ENCODE measurements at places on chromosomes 4 and X.
A peak's percentile ranks its signal among the peaks of the same experiment; 100 is the strongest.

- DNase-seq, result no peak
Observed at GRCh38 chr4:137663251-137664045, 131.2 kb upstream of the PCDH18 start.

GRCh38 chr4:25106363-25107151 lies 53.7 kb downstream of the SEPSECS start:
- no peak for DNase-seq

GRCh38 chr4:24488399-24489164 lies 95.8 kb downstream of the DHX15 start:
- no peak for DNase-seq

DNA sequence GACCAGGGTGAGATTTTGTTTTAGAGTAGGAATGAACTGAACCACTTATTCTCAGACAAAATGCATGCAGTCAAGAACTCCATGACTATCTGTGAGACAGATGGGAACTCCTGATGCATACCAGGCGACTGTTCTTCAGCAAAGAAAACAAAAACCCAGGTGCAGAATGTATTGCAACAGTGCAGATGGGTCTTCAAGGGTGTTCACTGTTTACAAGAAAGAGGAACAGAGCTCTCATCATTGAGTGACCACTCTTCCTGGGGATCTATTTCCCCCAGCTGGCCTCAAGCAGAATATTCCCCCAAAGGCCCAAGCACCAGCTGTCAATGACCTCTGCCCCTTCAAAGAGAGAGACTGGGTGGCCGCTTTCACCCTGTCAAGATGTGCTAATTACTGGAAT lies 39.7 kb upstream of the BMP3 start:
- DNase-seq, result no peak

GRCh38 chrX:43559644-43560043 lies 96.5 kb upstream of the MAOA start:
- DNase-seq, result peak; percentile 18

GRCh38 chrX:23365541-23365940 lies 30.9 kb downstream of the PTCHD1 start:
- peak; percentile 14 for DNase-seq

GRCh38 chrX:9498236-9498635 lies 33.4 kb downstream of the TBL1X start:
- DNase-seq, result no peak

- peak; percentile 26 for DNase-seq
Observed at GRCh38 chrX:118974088-118974907, at the start of gene LONRF3. TSS of gene LONRF3 (plus strand) at chrX:118974618. CDS start at chrX:118974781, 163 bp downstream.

DNA sequence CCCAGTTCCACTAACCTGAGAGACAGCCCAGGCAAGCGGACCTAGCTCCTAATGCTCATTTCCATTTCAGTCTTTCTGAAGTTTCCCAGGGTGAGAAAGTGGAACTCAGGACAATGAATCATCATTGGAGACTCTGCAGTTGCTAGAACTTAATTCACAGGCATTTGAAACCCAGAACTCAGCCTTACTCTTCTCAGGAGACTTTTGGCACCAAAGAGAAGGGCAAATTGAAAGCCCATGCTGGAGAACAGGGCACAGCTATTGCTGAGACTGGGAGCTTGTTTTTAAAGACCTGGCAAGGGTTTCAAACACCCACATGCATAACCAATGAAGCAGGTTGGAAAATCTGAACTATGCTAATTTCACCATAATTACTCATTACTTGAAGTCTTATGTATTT lies 36.0 kb downstream of the BST1 start:
- no peak for DNase-seq

DNA sequence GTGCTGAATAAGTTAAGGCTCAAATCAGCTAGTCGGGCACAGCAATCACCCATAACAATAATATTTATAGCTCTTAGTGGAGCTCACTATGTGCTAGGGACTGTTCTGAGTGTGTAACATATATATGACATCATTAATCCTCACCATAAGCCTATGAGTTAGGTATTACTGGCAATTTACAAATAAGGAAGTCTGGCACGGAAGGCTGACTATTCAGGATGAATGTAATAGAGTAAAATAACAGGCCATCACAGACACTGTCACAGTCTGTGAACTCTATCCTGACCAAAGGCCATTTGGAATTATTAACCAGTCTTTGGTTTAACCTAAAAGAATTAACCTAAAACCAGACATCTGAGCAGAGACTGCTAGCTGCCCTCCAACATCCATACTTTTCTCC lies 119.3 kb downstream of the C4orf51 start:
- DNase-seq, result no peak

DNA sequence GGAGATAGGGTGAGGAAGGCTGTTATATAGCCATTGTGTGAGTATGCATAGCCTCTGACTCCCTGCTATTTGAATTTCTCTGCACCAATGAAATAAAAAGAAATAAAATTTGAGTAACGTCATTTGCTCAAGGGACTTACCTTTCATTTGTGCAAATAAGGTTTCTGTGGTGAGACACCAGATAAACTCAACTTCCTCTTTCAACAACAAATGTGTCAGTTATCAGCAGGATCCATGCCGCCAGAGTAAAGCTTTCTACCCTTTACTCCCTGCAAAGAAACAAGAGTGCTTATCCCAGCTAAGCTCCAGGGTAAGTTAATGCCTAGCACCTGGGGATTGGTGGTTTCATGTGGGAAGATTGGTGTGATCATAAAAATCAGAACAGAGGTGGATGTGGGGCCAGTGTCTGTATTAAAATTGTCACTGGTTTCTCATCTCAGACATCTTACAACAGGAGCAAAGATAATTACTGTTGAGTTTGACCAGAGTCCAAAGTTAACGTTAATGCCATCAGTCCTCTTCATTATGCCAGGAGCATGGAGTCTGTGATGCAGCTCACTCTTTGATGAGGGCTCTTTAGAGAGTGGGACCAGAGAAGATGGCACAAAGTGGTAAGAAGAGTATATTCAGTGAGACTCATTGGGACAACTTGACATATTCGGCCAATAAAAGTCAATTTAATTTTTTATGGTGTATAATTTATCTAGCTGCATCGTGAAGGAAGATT lies at the start of gene P2RY10:
Gene P2RY10, plus strand, starts transcription at position 206 of the 727 bp plus-strand sequence. CDS start 15,130 bp downstream, outside the sequence.
- DNase-seq, result no peak

- DNase-seq, result no peak
Observed at GRCh38 chrX:150570512-150570911, 2.1 kb downstream of the MTM1 start.

DNA sequence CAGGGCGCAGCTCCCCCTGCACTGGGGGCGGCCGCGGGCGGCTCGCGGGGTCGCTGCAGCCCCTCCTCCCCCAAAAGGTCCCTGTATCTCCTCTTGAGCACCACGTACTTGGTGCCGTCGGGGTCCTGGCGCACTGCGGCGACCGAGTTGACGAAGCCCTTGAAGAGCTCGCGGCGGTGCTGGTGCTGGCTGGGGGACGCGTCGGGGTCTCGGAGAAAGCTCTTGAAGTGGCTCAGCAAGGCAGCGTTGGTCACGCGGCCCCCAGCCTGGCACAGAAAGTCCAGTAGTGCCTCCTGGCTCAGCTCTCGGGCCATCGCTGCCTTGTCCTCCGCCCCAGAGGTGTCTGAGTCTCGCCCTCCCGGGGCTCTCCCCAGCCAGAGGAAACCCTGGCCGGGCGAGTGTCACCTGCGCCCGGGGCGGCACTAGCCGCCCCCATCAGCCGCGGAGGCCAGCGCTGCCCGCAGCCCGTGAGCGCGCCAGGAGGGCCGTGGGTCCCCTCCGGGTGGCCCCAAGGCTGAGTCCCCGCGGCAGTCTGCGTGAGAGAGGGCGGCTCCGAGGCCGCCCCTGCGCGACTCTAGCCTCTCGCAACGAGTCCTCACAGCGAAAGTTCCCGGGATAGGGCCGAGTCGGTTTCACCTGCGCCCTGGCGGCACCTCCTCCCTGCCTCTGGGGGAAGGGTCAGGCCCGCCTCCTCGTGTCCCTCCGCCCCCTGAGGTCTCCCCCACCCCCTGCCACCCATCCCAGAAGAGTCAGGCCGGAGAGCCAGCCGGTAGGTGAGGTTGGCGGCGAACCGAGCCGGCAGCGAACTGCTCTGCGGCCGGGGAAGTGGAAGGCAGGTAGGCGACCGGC lies at the start of gene SOWAHB:
Gene SOWAHB, minus strand, starts transcription at position 609 of the 849 bp plus-strand sequence. Its CDS starts 295 bp downstream, at position 314.
- peak; percentile 40 for DNase-seq

DNA sequence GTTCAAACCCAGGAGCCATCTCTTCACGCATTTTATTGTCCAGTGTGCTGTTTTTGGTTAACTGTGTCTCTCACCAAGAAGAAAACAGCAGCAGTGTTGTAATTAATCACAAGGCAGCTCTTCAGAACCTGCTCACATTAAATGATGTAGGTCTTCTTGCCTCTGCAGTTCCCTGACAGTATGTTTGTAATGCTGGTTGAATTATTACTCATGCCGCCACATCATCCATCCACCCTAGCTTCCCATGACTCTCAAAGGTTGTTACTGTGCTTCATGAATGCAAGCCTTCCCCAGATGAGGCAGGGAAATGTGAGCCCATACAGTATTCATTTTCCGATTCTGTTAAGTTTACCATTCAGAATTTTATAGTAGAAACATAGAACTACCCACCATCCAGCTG lies 17.4 kb downstream of the TLR10 start:
- DNase-seq, result no peak

DNA sequence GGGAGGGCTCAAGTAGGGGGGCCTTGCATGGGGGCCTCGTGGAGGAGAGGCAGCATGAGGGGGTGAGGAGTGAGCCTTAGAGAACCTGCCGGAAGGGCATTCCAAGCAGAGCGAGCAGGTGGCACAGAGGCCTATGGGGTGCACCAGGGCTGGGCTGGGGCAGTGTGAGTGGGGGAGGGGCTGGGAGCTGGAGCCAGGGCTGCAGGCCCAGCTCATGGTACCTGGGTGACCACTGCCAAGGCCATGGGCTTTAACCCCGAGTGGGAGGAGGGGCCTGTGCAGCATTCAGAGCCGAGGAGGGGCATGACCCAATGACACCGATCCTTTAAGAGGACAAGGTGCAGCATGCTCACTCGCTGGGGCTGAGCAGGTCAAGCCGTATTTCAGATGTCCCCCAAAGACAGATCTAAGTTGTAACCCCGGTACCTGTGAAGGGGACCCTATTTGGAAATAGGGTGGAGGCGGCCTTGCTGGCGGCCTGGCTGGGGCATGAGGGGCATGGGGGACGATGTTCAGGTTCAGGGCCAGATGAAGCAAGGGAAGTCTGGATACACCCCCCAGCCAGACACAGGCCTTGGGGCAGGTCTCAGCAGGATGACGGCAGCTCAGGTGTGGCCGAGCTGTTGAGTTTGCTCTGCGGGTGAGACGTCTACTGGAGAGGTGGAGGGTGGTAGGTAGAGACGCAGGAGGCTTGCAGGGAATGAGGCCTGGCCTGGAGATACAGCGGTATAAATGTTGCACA lies 137.0 kb downstream of the CPZ start:
- no peak for DNase-seq

- no peak for DNase-seq
Observed at GRCh38 chr4:42309361-42310260, 87.7 kb upstream of the SHISA3 start.

DNA sequence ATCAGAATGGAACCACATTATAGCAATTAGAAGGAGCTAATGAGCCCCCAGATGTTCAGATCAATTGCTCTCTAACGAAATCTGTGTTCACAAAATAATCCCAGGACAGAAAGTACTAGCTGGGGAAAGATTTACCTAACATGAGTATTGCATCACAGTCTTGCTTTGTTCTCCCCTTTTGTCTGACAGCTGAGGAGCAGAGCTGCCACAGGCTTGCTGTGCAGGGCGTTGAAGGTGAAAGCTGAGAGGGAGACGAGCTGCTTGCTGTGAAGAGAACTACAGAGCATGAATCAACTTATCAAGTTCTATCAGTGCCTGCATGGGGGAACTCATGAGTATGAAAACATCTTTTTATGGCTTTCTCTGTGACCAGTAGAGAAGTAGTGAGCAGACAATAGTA lies 441.2 kb downstream of the CENPC start:
- DNase-seq, result no peak

GRCh38 chrX:15384304-15384703 lies at the start of gene VEGFD:
TSS of gene VEGFD (minus strand) at chrX:15384413. CDS start at chrX:15383946, 467 bp downstream.
- no peak for DNase-seq

DNA sequence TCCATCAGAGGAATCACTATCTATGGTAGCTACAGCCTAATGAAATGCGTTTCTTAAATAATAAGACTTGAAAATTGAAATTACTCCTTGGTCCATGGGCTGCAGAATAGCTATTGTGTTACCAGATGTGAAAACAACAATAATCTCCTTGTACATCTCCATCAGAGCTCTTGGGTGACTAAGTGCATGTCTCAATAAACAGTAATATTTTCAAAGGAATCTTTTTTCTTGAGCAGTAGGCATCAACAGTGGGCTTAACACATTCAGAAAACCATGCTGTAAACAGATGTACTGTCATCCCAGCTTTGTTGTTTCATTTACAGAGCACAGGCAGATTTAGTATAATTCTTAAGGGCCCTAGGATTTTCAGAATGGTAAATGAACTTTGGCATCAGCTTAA lies 67.3 kb downstream of the GLUD2 start:
- no peak for DNase-seq

DNA sequence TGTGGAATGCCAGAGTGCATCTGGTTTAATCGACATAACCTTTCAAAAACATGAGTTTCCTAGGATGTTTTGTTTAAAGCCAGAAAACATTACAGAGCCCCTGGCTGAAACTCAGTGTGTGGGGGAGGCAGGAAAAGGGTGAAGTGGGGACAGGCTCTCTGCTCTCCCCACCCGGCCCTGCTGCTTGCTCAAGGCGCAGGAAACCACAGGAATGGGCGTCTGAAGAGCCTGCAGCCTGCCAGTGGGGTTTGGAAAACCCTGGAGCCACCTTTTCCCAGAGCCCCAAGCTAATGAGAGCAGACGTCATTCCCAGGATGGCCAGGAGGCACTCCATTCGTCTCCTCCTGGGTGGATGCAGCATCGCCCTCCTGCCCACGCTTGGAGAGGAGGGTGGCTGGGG lies 240.6 kb downstream of the AFAP1 start:
- DNase-seq, result no peak

DNA sequence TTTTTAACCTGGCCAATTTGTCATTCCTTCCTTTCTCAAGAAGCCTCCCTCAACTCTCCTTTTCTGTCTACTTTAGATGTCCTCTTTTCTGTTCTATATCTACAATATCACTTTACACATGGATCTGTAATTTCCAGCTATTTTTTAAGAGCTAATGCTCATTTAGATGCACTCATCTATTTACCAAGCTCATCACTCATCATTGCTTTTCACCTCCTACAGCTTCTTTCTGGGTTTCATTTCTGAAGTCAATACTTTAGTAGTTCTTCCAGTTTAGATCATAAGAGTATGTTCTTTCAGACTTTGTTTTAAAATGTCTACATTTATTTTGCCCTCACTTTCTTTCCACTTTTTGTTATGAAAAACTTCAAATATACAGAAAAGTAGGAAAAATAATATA lies 466.9 kb downstream of the MID1IP1 start:
- DNase-seq, result no peak

- DNase-seq, result no peak
Observed at GRCh38 chr4:154961263-154961662, 180.2 kb downstream of the RBM46 start.

DNA sequence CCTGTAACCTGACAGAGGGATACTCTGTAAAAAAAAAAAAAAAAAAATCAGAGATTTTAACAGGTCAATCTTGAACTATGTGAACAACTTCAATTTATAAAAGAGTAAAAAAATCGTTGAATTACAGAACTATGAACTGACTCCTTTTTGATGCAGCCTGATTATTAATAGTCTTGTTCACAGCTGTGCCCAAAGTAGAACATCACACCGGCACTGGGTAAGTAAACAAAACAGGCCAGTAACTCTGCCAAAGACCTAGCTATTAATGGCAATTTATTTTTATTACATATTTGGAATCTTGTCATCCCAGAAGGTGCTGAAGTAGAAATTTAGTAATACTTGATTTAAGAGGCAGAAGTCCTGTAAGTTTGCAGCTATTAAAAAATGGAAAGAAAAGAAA lies 31.4 kb downstream of the CPE start:
- DNase-seq, result peak; percentile 30

Data from NCI-H1105 (cell line).